ENCODE measurements at places on chromosomes 2 and 18.

DNA sequence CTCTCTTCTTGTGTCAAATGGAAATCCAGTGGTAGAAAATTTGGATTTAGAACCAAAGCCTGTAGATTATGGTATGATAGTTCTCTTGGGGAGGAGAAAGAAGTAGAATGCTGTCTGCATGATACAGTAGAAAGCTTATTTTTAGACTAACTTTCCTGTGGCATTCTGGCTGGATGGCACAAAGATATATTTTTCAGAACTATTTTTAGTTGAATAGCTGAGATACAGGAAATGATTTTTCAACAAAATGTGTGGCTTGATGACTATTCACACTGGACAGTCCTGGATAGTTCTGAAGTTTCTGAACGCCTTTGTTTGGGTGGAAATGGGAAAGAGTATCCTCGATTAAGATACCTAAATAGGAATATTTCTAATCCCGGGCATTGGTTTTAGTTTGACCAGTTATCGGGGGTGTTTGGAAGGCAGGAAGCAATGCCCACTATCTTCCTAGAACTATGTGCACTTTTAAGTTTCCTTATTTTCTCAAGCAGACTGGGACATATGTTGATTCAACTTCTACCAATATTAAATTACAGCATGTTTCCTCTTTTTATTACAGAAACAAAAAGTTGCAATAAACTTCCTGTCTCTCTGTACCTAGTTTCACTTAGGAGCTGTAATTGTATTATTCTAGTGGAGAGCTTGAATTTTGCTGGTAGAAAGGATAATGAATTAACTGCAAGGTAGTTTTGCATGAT, 32.1 kb downstream of the GDF7 start:
- no peak for DNase-seq

GRCh38 chr2:172693529-172694455, 41.9 kb upstream of the RAPGEF4 start:
- no peak for DNase-seq

- peak; percentile 83 for DNase-seq
These were observed 46.0 kb downstream of the GAREM1 start for GRCh38 chr18:32424696-32425095.

DNA sequence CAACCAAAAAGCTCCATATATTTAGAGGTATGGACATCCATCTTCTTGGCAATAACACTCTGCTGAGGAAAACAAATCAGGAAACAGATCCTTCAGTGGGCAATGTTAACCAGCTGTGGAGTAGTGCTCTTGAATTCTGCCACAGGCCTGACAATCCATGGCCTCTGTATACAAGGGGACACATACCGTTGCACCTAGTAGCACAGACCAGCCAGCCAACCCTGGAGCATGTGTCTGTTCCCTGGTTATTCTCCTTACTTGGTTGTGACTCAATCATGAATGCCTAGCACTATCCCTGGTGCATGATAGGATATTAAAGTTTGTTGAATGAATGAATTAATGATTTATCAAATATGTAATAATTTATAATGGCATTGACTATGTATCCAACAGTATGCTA, 261.4 kb upstream of the MGAT5 start:
- no peak for DNase-seq

- DNase-seq, result no peak
These were observed 9.7 kb downstream of the VIT start for GRCh38 chr2:36706021-36706876.

GRCh38 chr18:69658685-69659084, 258.0 kb downstream of the DOK6 start:
- no peak for DNase-seq

DNA sequence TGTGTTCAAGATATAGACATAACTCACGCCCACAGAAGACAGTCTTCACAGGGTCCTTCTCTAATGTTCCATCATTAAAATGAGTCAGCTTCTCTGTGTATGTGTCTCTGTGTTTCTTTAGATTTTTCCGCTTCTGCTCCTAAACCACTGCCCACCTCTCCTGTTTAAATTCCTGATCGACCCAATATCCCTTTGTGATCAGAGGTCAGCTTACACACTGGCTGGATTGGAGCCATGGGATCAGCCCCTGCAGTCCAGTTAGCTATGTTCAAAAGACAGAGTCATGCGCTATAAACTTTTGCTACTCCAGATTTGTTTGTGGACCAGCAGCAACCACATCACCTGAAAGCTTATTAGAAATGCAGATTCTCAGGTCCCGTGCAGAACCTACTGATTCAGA, 229.2 kb downstream of the C1D start:
- no peak for DNase-seq

DNA sequence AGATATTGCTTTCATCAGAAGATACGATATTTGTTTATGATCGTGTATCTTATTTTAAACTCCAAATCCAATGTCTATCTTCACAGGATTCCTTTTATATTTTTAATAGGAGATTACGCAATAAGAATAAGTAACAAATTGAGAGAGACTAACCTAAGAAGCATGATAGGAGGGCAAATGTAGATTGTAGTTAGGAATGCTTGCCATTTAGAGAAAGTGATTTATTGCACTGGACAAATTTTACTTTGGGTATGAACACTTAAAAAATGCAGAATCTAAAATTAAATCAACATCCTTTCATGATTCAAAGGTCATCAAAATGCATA, 563.4 kb upstream of the POU3F3 start:
- peak; percentile 8 for DNase-seq

- no peak for DNase-seq
These were observed 25.6 kb upstream of the SLC35F6 start for GRCh38 chr2:26738481-26738880.

DNA sequence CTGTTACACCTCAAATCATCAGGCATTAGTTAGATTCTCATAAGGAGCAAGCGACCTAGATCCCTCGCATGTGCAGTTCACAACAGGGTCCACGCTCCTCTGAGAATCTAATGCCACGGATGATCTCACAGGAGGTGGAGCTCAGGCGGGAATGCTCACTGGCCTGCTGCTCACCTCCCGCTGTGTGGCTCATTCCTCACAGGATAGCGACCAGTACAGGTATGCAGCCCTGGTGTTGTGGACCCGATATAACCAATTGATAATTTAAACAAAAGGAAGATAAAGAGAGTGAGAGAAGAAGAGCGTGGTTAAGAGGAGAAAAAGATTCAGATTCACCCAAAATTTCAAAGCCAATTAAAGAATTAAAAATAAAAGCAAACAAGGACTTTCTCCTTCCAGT, 20.8 kb downstream of the TLK1 start:
- no peak for DNase-seq

DNA sequence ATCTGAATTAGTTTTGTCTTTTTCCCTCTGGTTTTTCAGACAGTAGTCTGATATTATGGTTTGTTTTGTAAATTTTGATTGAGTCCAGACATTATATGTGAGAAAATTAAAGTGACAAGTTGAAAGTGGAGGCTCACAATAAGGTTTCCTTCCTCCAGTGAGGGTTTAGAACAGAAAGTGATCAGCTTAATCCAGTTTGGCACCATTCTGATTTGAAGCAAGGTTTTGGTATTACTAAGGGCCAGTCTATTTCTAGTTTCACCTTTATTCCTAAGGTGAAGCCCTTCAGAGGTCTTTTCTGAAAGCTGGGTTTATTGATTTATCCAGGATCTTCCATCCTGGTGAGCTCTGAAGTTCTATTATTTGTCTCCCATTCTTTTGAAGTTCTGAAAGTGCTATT, 68.7 kb downstream of the CDC42EP3 start:
- no peak for DNase-seq

DNA sequence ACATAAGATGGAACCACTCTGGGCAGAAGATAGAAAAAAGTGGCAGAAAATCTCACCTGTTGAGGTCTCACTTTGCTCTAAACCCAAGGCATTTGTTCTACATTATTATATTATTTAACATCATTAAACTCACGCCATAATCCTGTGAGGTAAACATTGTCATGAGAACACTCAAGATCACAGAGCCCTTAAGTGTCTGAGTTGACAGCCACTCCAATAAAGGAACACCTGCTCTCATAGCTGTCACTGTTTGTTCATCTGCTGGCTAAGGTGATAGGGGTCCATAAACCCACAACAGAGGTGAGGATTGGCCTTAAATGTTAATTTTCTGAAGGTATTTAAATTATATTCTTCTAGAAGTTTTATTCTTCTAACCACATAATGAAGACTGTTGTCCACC, 439.7 kb downstream of the RIT2 start:
- no peak for DNase-seq

DNA sequence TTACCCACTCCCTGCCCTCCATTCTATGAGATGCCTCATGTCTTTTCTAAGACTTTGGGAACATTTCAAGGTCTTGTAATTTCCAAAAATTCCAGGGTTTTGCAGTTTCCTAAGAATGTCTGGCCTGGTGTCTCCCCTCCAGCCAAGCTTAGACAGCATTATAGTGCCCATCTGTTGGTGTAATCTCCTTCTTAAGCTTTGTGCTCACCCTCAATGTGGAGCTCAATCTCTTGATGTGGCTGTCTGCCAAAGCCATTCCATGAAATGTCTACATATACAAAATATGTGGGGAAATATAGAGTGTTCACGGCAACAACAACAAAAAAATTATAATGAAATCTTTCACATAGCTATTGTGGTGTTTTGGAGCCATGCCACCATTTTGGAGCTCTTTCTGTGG, 558.4 kb downstream of the PIK3C3 start:
- DNase-seq, result peak; percentile 16

DNA sequence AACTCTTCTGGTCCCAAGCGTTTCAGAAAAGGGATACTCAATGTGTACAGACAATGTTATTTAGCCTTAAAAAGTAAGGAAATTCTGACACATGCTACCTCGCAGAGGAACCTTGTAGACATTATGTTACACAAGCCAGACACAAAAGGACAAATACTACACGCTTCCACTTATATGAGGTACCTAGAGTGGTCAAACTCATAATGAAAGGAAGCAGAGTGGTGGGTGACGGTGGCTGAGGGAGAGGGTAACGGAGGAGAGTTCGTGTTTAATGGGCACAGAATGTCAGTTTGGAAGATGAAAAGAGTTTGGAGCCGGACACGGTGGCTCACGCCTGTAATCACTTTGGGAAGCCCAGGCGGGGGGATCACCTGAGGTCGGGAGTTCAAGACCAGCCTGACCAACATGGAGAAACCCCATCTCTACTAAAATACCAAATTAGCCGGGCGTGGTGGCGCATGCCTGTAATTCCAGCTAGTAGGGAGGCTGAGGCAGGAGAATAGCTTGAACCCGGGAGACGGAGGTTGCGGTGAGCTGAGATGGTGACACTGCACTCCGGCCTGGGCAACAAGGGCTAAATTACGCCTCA, 1.4 kb downstream of the MCM6 start:
- no peak for DNase-seq

DNA sequence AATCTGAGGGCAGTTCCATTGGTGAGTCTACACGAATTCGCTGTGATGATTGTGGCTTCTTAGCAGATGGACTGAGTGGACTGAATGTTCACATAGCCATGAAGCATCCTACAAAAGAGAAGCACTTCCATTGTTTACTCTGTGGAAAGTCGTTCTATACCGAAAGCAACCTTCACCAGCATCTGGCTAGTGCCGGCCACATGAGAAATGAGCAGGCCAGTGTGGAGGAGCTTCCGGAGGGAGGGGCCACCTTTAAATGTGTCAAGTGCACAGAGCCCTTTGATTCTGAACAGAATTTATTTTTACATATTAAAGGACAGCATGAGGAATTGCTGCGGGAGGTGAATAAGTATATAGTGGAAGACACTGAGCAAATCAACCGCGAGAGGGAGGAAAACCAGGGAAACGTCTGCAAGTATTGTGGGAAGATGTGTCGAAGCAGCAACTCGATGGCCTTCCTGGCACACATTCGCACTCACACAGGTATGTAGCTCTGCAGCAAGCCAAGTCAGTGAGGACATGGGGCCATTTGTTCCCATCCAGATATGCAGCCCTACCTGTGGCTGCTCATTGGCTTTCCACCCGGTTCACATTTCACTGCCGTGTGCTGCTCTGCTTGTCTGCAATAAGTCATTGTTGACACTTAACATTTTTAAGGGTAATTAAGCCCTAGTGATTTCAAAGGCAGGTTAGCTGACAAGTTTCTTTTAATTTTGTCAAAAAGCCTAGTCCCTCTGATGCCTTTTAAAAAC, 37.7 kb downstream of the ZNF407 start:
- peak; percentile 22 for DNase-seq

DNA sequence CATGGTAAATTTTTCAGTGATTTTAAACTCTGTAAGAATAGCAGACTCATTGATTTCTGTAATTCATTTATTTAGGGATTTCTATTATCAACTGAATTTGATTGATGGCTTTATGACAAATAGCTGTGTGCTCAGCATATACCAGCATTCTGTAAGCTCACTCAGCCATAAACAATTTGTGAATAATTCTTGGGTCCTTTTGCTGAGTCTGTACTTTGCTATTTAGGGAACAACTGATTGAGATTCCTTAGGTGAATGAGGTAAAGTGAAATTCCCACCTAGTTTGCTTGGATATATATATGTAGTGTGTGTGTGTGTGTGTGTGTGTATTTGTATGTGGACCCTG, 76.7 kb upstream of the CAVIN2 start:
- DNase-seq, result no peak

DNA sequence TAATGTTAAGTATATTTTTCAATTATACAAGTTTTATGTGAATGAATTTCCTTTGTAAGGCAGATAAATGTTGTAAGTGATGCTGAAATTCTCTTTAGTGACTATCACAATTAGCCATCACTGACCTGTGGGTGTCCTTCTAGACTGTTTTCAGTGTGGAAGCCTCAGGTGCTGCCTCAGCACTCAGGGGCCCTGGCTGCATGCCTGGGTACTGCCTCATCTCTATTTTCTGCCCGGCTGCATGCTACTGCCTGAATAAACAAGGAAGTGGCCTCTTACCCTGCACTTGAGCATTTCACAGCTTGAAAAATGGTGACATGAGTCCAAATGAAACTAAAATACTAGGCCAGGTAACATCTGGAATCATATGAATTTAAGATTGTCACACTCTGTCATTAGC, 787.6 kb upstream of the SALL3 start:
- DNase-seq, result peak; percentile 8

Measured in umbilical cord (tissue), 2 donors.